ENCODE measurements at places on chromosomes 5 and 9.

DNA sequence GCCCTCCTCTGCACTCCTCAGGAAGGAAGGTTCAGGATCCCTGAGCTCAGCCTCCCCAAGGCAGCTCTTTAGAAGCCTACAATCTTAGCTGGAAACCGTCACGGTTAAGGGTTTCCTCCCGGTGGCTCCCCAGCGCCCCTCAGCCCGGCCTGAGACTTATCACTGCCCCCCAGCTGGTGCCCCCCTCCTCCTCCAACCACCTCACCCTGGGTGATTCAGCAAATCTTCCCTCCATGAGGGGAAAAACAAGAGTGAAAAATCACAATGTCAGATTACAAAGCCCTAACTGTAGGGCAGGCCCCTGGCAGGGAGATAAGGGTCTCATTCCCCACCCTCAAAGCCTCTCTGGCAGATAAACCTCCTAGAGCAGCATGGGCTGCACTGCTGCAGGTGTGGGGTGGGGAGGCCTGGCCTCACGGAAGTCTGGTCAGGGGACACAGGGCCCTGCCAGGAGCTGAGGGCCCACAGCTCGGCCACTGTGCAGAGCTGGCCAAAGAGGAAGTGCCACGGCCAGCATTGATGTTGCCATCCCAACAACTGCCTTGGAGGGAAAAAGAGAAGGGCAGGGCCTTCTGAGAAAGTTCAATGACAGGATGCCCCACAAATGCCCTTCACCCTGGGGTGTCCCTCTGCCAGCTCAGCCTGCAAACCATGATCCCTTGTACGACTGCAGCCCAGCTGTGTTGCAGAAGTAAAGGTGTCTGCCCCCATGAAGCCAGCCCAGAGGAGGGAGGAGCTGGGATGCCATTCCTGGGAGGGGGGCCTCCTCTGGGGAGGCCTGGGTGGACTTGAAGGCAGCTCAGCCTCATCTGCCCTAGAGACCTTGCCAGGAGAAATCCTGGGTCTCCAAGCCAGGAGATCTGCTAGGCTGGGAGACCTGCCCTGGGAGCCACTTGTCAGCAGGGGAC is 25.9 kb downstream of the GFI1B start:
- DNase-seq, result no peak

GRCh38 chr5:171736976-171737891 is 48.4 kb upstream of the SMIM23 start:
- DNase-seq, result no peak

GRCh38 chr5:150035139-150035895 is 34.8 kb downstream of the HMGXB3 start:
- DNase-seq, result no peak

DNA sequence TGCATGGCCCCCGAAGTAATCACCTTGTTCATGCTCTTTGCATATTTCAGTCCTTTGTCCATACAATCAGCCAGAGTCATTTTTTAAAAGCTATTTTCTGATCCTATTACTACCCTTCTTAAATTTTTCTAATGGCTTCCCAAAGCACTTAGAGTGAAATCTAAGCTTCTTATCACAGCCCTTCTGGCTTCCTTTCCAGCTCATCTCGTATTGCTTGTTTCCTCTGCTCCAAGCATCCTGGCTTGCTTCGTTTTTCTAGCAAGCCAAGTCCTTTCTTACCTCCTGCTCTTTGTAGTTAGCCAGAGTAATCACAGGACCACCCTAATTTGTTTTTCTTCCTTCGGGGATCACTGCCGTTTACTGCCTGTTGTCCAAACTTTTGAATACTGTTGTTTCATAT is 453.3 kb downstream of the KIF4B start:
- no peak for DNase-seq

- DNase-seq, result no peak
Observed at GRCh38 chr9:136361047-136361753, 2.3 kb downstream of the DNLZ start.

DNA sequence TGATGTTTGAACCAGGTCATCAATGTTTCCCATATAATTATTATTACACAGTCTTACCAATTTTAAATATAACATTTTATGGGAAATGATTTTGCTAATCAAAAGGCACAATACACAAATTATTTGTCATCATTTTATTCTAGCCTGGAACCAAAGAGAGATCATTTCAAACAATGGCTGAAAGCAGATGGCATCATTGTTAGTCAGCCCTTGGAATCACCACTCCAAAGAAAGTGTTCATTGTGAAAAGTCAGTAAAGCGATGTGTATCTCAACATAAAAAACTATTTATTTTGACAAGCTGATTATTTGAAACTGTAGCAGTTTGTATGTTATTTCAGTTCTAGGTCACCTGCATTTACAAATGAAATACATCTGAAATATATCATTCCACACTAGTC is 1068.7 kb downstream of the CDH12 start:
- DNase-seq, result no peak

DNA sequence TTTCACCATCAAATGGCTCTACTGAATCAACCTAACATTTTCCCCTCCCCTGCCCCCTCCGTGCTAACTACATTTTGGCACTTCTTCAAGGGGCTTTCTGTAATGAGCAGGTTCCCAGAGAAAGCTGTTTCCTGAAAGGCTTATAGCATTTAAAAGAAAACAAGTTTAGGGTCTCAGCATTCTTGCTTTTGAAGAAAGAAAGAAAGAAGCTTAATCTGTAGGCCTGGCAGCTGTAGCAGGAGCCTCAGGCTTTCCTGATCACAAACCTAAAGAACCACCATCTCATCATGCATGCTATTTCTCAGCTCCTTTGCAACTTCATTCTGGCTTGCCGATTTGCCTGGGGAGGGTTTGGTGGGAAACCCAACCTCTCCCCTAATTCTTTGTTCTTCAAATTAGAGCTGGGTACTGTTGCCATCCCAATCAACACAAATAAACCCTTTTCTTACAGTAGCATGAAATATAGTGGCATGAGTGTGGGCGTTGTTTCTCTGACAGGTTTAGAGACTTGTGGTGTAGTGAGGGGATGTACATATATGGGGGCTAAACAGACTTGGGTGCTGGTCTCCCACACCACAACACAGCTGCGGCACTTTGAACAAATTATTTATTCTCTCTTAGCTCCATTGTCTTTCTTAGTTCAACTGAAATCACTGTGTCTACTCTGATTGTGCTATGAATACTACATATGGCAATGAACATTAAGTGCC is 160.5 kb upstream of the TNC start:
- no peak for DNase-seq

Measured in stimulated activated CD4-positive, alpha-beta T cell treated with anti-CD3 and anti-CD28 coated beads, TNF-alpha, amount 100 ng/mL, for 4 hours (primary cell).